ENCODE measurements at places on chromosomes 7 and 10.

GRCh38 chr10:72027498-72027897, 60.9 kb downstream of the SPOCK2 start:
- DNase-seq = no peak

GRCh38 chr10:14190702-14191101, 140.0 kb downstream of the FRMD4A start:
- DNase-seq = no peak

GRCh38 chr7:7595451-7595850, 28.8 kb downstream of the MIOS start:
- no peak for DNase-seq

- no peak for DNase-seq
These were observed 22.2 kb downstream of the FRMPD2 start for GRCh38 chr10:48252354-48252650.

All from activated CD4-positive, alpha-beta T cell treated with anti-CD3 and anti-CD28 coated beads for 1 hour (primary cell).